ENCODE measurements at places on chromosomes 2 and 18.

GRCh38 chr2:196131384-196131937 lies 39.9 kb downstream of the STK17B start:
- peak; percentile 47 for DNase-seq

DNA sequence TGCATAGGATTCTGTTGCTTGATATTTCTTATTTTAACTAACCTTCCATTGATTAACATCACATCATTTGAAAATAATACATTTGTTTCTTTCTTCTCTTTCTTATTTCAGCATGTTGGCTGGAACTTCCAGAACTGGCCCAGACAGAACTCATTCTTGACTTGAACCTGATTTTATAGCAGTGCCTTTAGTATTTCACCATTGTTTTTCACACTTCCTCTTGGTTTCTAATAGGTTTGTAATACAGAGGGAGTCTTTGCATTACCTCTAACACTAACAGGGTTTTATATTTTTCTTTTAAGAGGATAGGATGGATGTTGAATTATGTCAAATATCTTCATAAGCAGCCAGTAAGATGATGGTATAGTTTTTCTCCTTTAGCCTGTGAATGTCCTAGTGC lies 39.2 kb downstream of the SEMA4F start:
- DNase-seq: no peak

GRCh38 chr2:12207491-12207890 lies 461.1 kb downstream of the LPIN1 start:
- DNase-seq: no peak

- no peak for DNase-seq
Measured at GRCh38 chr18:24538414-24539264, 78.2 kb downstream of the HRH4 start.

- DNase-seq: peak; percentile 24
Measured at GRCh38 chr2:169131587-169132512, 62.5 kb downstream of the DHRS9 start.

- DNase-seq: peak; percentile 63
Measured at GRCh38 chr2:5915881-5916310, 223.7 kb downstream of the SOX11 start.

- no peak for DNase-seq
Measured at GRCh38 chr18:7676253-7676873, 109.2 kb downstream of the PTPRM start.

DNA sequence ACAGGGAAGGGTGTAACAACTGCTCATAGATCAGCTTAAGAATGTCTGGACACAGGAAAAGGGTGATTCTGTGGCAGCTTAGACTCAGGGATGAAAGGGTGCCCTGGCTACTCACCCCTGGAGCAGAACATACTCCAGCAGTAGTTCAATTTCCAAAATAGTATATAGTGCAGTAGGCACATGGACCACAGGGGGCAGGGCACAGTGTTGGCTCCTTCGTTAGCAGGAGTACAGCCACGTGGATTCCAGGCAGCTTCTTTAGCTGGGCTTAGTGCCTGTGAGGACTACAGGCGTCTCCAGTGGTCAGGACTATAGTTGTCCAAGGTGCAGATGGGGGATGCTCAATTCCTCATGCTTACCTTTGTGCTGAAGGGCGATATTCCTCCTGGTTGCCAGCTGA lies 277.5 kb upstream of the DDX18 start:
- DNase-seq: no peak

- DNase-seq: no peak
Measured at GRCh38 chr2:208320686-208321085, 54.6 kb downstream of the PIKFYVE start.

- peak; percentile 36 for DNase-seq
Measured at GRCh38 chr2:155310589-155310988, 612.1 kb downstream of the KCNJ3 start.

- DNase-seq: no peak
Measured at GRCh38 chr2:20180676-20181648, 44.0 kb downstream of the SDC1 start.

Measured in NCI-H524 (cell line).